ENCODE measurements at places on chromosomes 4 and X.
A peak's percentile ranks its signal among the peaks of the same experiment; 100 is the strongest.

DNA sequence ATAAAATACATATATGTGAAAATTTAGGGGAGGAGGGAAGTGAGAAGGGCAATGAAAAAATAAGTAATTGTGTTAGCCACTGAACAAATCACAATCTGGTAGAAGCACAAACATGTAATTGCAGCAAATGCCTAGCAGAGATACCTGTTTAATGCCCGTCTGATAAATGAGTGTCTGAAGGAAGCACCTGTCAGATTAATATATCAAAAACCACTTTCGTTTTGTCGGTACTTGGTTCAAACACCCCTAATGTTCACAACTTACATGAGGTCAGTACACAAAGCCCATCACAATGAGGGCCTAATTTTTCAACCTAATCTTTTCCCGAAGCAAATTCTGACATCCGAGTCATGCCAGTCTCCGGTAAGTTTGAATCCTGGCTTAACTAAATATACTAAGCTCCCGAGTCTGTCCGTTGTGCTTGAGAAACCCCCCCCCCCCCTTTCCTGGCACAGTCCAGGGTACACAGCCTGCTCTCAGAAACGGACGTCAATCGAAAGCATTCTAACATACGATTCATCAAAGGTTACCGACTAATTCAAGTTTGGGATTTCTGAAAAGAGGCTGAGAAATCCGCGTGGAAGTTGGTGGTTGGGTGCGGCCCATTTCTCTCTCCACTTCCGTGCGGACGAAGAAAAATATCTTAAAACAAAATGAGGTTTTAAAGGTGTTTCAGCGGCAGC, 758 bp downstream of the SDAD1 start:
- peaks cover 11% of the 10 kb centered on the region for H3K4me1 ChIP-seq
- no peaks in the 10 kb centered on the region for H3K27me3 ChIP-seq
- H3K27ac ChIP-seq = peak overlapping the region; percentile 24
- peak overlapping the region; percentile 79 for H3K4me3 ChIP-seq
- no peak for DNase-seq

- H3K4me1 ChIP-seq = peaks cover 11% of the 10 kb centered on the region
- H3K27me3 ChIP-seq = no peaks in the 10 kb centered on the region
- no peak within 1 kb of the TSS for H3K27ac ChIP-seq
- peak within 1 kb of the TSS; percentile 90 for H3K4me3 ChIP-seq
Observed at GRCh38 chr4:42396752-42397634, at the start of gene SHISA3. TSS of gene SHISA3 (plus strand) at chr4:42397488. CDS start at chr4:42398057, 569 bp downstream.

GRCh38 chr4:139869810-139870209, 204.2 kb downstream of the MGST2 start:
- H3K27me3 ChIP-seq = no peaks in the 10 kb centered on the region
- no peak overlapping the region for H3K4me3 ChIP-seq
- H3K4me1 ChIP-seq = peaks cover 17% of the 10 kb centered on the region
- H3K27ac ChIP-seq = no peak overlapping the region
- no peak for DNase-seq

DNA sequence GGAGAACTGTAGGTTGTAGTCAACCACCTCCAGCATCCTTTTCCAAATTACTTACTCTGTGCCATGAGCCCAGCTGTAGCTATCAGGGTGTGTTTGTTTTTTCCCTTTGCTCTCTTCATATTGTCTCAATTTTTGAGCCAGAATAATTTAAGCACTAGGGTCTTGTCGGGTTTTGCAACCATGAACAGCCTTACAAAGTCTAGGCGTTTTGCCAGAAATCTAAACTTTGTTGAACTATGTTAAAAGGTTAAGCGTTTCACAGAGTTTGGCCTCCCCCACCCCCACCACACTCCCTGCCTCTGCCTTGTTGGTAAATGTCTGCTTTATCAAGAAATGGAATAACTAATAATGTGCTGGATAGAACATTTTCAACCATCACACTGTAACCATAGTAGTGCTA, 190.6 kb upstream of the TTC29 start:
- H3K4me1 ChIP-seq = no peaks in the 10 kb centered on the region
- no peaks in the 10 kb centered on the region for H3K27me3 ChIP-seq
- DNase-seq = no peak

GRCh38 chr4:181821039-181822004, 421.9 kb upstream of the TENM3 start:
- no peak overlapping the region for H3K27ac ChIP-seq
- DNase-seq = no peak
- no peak overlapping the region for H3K4me3 ChIP-seq
- no peaks in the 10 kb centered on the region for H3K27me3 ChIP-seq
- H3K36me3 ChIP-seq = no peaks in the 10 kb centered on the region
- no peaks in the 10 kb centered on the region for H3K4me1 ChIP-seq

- H3K4me1 ChIP-seq = no peaks in the 10 kb centered on the region
- H3K27me3 ChIP-seq = no peaks in the 10 kb centered on the region
- H3K36me3 ChIP-seq = no peaks in the 10 kb centered on the region
- no peak for DNase-seq
- no peak overlapping the region for H3K4me3 ChIP-seq
Observed at GRCh38 chrX:98548519-98548918, 1664.8 kb downstream of the RPA4 start.

All from PC-3 (cell line).